DMS53 (cell line): ENCODE measurements at places on chromosomes 2 and 18.

- no peak for DNase-seq
Observed at GRCh38 chr2:134401081-134401497, 147.2 kb downstream of the MGAT5 start.

GRCh38 chr2:186327251-186327868 lies 158.7 kb upstream of the ZC3H15 start:
- no peak for DNase-seq

- DNase-seq: no peak
Observed at GRCh38 chr2:159736048-159736447, 23.7 kb downstream of the MARCHF7 start.

GRCh38 chr2:234133004-234133403 lies 82.5 kb downstream of the SPP2 start:
- DNase-seq: no peak

DNA sequence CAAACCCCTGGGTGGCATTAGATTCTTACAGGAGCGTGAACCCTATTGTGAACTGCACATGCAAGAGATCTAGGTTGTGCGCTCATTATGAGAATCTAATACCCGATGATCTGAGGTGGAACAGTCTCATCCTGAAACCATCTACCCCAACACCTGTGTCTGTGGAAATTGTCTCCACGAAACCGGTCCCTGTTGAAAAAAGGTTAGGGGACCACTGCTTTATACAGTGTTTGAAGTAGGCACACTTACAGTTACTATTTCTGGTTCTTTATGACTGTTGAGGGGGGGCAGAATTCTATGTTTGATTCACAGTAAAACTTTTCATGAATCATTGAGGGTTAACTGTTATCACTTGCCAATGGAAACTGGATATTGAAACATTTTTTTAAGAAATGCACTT lies 72.0 kb downstream of the RIF1 start:
- no peak for DNase-seq

GRCh38 chr2:12273111-12273510 lies 443.6 kb upstream of the TRIB2 start:
- DNase-seq: no peak

- DNase-seq: peak; percentile 56
Observed at GRCh38 chr2:209095432-209095831, 328.4 kb upstream of the MAP2 start.
